ENCODE measurements at places on chromosomes 16 and 17.

- DNase-seq = no peak
Measured at GRCh38 chr17:13419676-13420075, 182.1 kb downstream of the HS3ST3A1 start.

DNA sequence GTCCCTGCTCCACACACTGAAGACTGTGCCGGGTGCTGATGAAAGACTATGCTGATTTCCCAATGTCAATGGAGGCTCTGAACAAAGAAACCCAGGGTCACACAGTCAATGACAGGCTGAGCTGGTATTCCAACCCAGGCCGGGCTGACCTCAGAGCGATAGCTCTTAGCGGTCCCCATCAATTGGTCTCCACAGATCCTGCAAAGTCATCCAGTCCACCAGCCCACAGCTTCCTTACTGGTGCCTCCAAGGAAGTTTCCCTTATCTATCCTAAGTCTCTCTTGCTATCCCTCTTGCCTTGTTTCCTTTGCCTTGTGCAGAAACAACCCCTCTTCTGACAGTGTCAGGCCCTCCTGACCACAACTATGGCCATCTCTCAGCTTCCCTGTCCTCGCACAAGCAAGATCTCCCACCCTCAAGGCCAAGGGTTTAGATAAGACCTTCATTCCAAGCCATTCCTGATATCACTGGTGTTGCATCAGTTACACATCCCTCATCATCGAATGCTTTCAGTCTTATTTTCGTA, 52.7 kb upstream of the KSR1 start:
- no peak for DNase-seq

DNA sequence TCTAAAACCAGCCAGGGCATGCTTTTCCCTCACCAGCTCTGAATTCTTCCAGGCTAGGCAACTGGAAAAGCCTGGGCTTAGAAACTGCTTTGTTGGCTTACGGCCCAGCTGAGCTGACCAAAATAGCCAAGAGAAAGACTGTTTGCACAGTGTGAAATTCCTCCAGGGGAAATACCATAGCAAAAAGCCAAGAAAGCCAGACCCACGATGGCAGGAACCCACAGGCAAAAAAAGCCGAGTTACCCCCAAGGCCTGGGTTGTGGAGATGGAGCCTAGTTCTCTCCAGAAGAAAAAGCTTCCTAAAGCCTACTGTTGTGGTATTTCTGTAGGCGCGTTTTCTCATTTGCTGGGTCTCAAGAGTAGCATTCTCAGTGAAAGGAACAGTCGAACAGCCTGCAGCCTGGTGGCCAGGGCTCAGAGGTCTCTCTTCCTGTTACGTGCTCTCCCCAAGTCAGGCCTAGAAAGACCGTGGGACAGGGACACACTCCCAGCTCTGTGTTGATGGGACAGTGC, 9.2 kb downstream of the SP2 start:
- DNase-seq = no peak

DNA sequence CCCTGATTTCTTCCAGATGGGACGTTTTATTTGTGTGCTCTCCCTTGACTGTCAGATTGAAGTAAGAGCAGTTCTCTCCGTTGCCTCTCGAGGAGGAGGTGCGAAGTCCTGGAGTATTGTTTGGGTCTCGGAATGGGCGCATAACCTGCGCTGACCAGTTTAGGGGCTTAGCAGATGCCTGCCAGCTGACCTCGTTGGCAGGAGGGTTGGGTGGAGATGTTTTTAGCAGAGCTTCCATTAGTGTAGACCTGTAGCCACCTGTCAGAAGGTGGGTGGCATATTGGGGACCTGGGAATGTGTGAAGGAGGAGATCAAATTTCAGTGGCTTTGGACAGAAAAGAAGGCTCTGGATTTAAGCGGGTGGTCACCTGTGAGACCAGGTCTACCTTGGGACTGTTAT, 3.6 kb downstream of the RASD1 start:
- no peak for DNase-seq

- DNase-seq = no peak
Measured at GRCh38 chr17:80319262-80319998, 58.8 kb downstream of the RNF213 start.

DNA sequence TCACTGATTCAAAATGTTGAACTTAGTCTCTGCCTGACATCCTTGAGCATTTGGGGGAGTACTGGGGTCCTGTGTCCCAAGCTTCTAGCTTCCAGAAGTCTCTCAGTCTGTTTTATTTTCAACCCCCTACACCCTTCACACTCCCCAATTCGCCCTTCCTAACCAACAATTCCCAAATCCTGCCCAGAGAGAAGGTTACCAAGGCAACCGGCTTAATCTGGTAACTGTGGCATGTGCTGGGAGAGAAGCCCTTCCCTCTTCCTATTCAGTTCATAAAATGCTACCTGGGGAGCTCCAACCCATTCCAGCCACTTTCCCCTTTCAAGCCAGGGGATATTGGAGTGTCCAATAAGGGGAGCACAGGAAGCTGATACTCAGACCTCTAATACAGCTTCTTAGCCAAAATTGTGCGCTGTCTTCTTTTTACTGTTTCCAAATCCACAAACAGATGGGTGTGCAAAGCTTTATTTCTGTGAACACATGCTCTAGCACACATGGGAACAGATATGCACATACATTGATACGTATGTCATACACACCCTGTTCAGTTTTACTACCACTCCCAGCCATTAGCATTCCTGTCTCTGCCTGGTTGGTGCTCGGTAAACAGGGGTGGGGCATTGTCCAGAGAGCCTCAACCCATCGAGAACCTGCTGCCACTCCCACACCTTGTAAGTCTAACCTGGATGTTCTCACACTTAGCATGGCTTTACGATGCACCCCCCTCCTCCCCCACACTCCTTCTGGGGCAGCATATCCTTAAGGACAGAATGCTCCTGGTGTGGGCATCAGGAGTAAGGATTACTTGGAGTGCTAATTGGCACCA, 1.1 kb upstream of the RAPGEFL1 start:
- no peak for DNase-seq

DNA sequence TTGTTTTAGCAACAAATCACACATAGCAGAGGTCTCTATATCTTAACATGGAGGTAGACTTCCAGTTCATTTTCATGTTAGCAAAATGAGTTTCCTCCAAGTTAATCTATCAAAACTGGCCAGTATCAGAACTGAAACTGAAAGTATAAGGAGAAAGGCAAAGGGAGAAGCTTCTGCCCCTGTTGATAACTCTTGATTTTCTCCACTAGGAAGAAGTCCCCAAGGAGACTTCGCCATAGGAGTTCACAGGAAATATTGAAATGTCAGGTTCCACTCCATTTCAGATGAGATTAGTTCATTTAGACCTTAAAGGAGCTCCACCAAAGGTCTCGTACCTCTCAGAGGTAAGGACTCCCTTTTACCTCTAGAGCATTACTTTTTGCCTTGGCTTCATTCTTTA, 1.2 kb upstream of the OGFOD3 start:
- no peak for DNase-seq
